ENCODE measurements at places on chromosomes 11 and 22. TPM values are rescaled to one million over a fixed set of nuclear protein-coding genes. Genes with fewer than 3 reads are reported as not detected.

The PRR33 gene
- not detected for total RNA-seq

DNA sequence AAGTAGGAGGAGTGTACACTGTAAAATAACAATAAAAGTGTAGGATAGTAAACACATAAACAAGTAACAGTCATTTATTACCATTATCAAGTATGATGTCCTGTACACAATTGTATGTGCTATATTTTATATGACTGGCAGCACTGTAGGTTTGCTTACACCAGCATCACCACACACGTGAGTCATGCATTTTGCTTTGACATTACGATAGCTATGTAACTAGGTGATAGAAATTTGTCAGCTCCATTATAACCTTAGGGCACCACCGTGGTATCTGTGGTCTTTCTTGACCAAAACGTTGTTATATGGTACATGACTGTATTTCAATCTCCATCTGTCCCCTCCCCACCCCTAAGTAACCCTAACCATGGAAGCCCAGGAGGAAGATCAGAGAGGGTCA lies 1.1 kb downstream of the DNAL4 start:
- DNase-seq = no peak

GRCh38 chr11:82776377-82776776 lies 42.7 kb upstream of the FAM181B start:
- no peak for DNase-seq

The ZBED5 gene
- total RNA-seq = 64.2 TPM

The MUC2 gene
- total RNA-seq = not detected

Measured in T-helper 17 cell (primary cell).